ENCODE measurements at places on chromosomes 1 and 21.

- H3K27me3 ChIP-seq = peaks cover 57% of the 10 kb centered on the region
- peak; percentile 56 for DNase-seq
- peak within 1 kb of the TSS; percentile 84 for H3K4me3 ChIP-seq
- H3K36me3 ChIP-seq = peaks cover 9% of the 10 kb centered on the region
These were observed at the start of gene BMP8B for GRCh38 chr1:39788758-39789570. BMP8B (minus strand) TSS chr1:39788865; CDS start chr1:39788485, 380 bp downstream.

DNA sequence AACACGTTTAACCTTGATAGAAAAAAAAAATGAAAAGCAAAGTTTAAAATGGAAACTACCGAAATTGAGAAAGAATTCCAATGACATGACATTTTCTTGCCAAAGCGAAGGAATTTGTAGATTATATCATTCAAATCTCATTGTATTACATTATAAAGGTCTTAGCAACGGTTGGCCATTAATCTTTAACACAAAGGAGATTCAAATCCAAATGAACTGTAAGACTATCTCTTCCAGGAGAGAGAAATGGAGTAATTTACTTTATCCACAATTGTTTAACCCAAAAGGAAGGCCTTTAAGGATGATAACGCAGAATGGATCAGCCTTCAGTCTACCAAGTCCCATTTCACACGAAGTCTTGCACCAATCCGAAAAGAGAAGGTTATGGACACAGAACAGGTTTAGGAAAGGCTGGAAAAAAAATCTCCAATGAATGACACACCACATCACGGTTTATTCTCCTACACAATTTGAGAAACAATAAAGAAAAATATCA, 1.5 kb downstream of the ENAH start:
- DNase-seq = no peak
- no peaks in the 10 kb centered on the region for H3K36me3 ChIP-seq
- peaks cover 14% of the 10 kb centered on the region for H3K4me1 ChIP-seq
- peak overlapping the region; percentile 4 for H3K4me3 ChIP-seq
- no peaks in the 10 kb centered on the region for H3K27me3 ChIP-seq

- no peaks in the 10 kb centered on the region for H3K4me1 ChIP-seq
- H3K27ac ChIP-seq = no peak overlapping the region
- H3K4me3 ChIP-seq = no peak overlapping the region
- H3K27me3 ChIP-seq = no peaks in the 10 kb centered on the region
- peaks cover 28% of the 10 kb centered on the region for H3K36me3 ChIP-seq
These were observed 20.9 kb downstream of the TMEM53 start for GRCh38 chr1:44653107-44653964.

DNA sequence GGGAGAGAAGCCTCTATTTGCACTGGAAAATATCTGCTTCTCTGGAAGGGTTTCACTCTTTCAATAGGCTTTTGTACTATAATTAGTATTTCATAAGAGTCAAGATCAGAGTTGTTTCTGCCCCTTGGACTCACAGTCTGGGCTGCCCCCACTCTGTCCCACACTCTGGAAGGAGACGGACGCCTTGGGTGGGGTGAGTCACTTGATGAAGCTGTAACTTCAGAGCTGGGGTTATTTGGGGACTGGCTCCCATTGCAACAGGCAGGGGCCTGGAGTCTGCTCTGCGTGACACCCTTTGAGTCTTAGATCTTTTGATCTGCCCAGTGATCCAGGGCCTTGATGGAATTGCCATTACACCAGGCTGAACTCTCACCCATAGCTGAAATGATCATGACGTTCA, 4.0 kb upstream of the KCNA10 start:
- no peaks in the 10 kb centered on the region for H3K36me3 ChIP-seq
- DNase-seq = no peak
- H3K4me1 ChIP-seq = peaks cover 4% of the 10 kb centered on the region
- no peak overlapping the region for H3K4me3 ChIP-seq

DNA sequence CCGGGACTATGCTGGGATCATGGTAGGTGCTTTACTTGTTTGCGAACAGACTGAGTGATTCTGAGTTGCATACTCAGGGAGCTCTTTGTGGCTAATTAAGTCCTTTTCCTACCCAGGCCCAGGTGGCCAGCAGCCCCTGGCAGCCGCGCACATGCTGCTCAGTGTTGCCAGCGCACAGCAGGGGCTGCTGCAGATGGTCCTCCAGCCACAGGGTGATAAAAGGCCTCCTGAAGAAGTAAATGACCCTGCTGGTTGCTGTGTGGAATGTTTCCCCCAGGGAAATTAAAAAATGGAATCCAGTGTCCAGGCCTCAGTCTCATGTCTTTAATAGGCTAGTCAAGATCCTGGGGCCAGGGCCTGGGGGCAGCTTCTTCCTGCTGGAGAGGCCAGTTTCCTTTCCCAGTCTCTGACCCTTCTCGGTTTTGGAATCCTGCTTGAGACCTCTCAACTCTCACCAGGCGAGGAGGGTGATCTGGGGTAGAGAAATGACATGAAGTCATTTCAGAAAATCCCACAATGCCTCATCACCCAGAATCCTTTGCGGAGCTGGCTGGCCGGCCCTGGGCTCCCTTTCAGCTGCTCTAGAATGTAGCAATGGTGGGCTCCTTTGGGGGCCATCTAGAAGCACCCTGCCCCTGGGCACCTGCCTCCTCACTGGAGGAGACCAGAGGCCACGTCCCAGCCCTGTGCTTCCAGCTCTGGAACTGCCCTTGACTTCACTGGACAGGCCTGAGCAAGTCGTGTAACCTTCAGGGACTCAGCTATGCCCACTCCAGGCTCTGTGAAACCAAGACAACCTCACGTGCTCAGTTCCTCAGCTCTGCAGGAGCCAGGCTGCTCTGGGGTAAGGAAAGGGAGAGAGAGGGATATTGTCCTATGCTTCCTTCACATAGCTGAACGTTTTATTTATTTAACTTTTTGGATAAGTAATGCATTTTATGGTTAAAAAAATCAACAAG, 131.4 kb downstream of the MRPS6 start:
- peaks cover 41% of the 10 kb centered on the region for H3K4me1 ChIP-seq
- no peak overlapping the region for H3K27ac ChIP-seq
- H3K36me3 ChIP-seq = peaks cover 3% of the 10 kb centered on the region
- H3K4me3 ChIP-seq = no peak overlapping the region
- peaks cover 10% of the 10 kb centered on the region for H3K27me3 ChIP-seq
- DNase-seq = no peak

DNA sequence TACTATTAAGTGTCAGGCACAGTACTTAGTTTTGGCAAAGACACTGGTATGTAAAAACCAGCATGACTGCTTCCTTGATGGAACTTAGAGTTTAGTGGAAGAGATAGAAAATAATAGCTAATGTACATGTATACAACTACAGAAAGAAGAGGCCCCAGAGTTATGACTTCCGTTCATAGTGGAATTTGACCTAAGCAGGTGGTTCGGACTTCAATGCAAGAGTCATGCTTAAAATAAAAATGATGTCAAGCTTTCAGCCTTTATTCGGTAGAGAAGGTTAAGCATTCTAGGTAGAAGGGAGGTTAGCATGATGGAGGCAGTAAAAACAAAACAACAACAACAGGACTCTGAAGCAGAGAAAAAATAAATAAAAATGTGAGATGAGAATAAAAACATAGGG, 165.9 kb downstream of the KCNT2 start:
- H3K27ac ChIP-seq = no peak overlapping the region
- H3K36me3 ChIP-seq = no peaks in the 10 kb centered on the region
- no peak for DNase-seq
- no peaks in the 10 kb centered on the region for H3K27me3 ChIP-seq

DNA sequence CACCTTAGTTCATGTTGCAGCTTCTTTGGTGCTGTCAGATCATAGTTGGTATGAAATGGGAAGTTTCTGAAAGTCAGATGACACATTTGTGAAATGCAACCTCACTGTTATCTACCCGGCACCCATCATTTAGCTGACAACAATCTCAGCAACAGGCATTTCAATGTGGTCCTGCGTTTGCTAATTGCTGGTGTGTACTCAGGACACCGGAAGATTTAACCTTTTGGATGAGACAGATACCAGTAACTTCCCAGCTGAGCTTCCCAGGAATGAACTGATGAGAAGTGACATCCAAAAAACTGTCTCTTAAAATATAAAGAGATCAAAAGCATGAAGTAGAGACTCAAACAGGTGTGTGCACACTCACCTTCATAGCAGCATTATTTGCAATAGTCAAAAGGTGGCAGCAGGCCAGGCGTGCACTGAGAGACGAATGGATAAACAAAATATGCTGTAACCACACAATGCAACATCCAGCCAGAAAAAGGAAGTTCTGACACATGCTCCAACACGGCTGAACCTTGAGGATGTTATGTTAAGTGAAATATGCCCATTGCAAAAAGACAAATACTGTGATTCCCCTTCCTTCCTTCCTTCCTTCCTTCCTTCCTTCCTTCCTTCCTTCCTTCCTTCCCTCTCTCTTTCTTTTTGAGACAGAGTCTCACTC, 7.9 kb upstream of the CLDN14 start:
- peaks cover 14% of the 10 kb centered on the region for H3K27me3 ChIP-seq
- peaks cover 8% of the 10 kb centered on the region for H3K4me1 ChIP-seq
- H3K4me3 ChIP-seq = no peak overlapping the region
- H3K36me3 ChIP-seq = no peaks in the 10 kb centered on the region
- DNase-seq = no peak

DNA sequence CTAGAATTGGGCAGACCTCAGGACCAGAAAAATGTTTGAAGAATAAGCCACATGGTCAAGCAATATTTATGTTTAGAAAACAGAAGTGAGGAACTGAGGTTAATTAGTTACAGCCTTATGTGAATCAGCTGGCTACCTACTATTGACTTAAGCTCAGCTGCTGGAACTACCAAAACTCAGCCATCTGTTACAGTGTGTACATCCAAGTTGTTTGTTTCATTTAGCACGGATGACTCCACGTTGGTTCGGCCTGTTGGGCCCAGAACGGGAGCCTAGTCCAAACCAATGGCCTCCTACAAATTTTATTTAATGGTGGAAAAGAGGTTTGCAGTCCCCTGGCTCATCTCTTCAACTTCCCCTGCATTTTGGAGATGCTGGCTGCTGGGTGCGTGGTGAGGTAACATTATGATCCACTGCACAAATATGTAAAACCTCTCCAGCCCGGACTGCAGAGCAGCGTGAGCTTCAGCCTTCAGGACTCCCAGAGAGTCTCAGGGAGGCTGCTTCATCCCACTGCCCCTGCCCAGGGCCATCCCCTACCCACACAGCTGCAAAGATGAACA, 143.4 kb downstream of the ZZZ3 start:
- no peak for DNase-seq
- H3K4me3 ChIP-seq = peak overlapping the region; percentile 68
- H3K4me1 ChIP-seq = peaks cover 36% of the 10 kb centered on the region
- H3K27me3 ChIP-seq = no peaks in the 10 kb centered on the region
- H3K27ac ChIP-seq = peak overlapping the region; percentile 84
- H3K36me3 ChIP-seq = no peaks in the 10 kb centered on the region

DNA sequence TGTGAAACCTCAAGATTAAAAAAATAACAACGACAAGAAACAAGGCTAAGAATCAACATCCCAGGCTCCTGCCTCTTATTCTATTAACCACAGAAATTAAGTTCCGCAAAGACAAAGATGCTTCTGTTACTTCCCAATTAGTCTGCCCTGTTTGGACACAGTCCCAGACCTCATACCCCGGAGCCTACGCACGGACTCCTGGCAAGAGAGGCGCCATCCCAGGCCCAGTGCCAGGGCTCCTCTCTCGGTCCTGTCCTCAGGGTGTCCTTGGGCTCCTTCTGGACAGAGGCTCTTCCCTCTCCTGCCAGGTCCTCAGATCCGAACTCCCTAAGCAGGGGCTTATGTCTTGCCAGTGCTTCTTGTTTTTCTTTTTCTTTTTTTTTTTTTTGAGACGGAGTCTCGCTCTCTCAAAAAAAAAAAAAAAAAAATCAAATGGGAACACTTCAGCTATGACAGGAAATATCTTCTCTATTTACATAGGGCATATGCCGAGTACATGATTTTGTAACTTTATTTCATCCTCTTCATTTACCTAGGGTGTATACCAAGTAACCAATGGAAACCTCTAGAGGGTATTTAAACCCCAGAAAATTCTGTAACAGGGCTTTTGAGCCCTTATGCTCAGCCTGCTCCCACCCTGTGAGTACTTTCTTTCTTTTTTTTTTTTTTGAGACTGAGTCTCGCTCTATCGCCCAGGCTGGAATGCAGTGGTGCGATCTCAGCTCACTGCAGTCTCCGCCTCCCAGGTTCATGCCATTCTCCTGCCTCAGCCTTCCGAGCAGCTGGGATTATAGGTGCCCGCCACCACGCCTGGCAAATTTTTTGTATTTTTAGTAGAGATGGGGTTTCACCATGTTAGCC, 11.7 kb upstream of the ENO1 start:
- no peak for DNase-seq
- H3K4me3 ChIP-seq = no peak overlapping the region
- H3K4me1 ChIP-seq = peaks cover 10% of the 10 kb centered on the region
- H3K27me3 ChIP-seq = no peaks in the 10 kb centered on the region

DNA sequence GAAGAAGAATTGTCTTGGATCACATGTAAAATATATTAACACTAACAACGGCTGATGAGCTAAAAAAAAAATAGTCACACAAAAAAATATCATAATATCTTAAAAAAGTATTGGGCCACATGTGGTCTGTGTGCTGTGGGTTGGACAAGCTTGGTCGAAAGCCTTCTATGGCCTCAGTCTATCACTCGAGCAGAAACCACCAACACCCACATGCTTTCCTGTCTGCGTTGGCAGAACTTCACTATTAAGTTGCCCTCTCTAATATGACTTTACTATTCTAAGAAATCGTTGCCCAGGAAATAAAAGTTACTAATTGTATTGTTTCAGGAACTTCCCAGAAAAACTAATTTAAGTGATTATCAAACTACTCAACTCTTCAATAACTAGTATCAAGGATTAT, 28.2 kb upstream of the ETS2 start:
- H3K27ac ChIP-seq = no peak overlapping the region
- peaks cover 34% of the 10 kb centered on the region for H3K4me1 ChIP-seq
- peaks cover 58% of the 10 kb centered on the region for H3K27me3 ChIP-seq
- peaks cover 9% of the 10 kb centered on the region for H3K36me3 ChIP-seq
- no peak overlapping the region for H3K4me3 ChIP-seq

DNA sequence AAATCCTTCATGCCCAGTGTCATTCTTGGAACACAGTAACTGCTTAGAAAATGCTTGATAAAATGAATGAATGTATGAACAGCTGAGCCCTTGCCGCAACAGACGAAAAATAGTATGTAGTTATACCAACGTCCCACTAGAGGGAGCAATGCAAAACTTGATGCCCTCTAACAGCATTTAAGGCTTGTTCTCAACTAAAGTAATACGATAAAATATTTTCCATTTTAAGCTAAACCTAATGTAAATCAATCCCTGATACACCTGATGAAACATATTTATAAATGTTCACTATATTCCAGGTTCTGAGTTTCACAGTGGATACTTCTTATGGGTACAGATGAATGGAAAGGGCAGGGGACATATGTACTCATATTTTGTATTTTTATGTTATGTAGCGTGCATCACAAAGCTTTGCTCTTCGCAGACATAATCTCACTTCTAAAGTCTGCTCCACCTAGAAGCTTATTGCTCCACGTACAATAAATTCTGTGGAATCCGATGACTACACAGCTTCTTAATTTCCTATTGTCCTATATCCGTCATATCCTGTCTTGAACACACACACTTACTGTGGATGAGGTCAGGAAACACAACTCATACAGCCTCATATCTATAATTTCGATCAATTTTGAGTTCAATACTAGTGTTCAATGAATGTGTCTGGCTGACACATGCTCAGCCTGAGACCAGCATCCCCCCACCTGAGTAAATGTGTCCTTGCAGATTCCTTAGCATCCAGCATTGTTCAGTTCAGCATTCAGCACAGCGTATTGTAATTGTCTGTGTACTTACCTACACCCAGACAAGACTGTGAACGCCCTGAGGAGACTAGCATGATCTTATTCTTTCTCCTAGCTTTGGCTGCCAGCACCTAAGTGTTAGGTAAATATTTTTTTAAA, 4.4 kb upstream of the UTP25 start:
- H3K4me3 ChIP-seq = no peak overlapping the region
- DNase-seq = no peak
- peaks cover 17% of the 10 kb centered on the region for H3K4me1 ChIP-seq
- no peak overlapping the region for H3K27ac ChIP-seq
- peaks cover 30% of the 10 kb centered on the region for H3K27me3 ChIP-seq
